ENCODE measurements at places on chromosomes 1 and 21.

GRCh38 chr1:72186733-72187307 lies 95.5 kb downstream of the NEGR1 start:
- no peak for DNase-seq

- no peak for DNase-seq
Observed at GRCh38 chr1:24384251-24385090, 29.1 kb downstream of the STPG1 start.

- no peak for DNase-seq
Observed at GRCh38 chr1:5911157-5911556, 81.1 kb downstream of the NPHP4 start.

DNA sequence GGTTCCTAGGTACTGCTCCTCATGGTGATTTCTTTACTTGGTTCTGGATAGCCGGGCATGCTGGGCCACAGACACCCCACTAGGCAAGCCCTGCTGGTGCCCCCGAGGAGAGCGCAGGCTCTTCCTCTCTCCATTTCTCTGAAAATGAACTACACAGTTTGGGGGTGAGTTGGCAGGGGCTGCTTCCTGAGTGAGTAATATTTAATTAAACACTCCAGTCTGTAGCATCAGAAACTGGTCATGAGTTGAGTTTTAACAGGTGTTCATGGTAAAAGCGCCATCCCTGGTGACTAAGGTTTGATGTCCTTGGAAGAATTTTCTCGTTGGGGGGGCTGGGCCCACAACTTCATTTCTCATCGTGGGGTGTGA lies 1.7 kb downstream of the SPSB1 start:
- DNase-seq = peak; percentile 41

DNA sequence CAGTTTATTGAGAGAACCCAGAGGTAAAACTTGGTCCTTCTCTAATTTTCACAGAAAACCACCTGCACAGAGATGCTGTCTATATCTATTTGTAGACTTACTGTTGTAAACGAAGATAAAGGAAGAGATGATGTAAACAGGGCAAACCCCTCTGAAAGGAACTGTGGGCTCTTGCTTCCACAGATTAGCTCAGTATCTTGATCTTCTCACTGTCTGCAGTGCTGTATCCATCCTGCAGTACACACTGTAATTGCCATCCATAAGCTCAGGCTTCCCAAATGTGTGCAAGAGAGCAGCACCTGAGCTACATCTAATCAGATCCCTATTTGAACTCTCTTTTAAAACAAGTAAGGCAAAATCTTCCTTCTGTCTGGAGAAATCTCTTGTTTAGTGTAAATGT lies 16.6 kb upstream of the RWDD3 start:
- DNase-seq = no peak

DNA sequence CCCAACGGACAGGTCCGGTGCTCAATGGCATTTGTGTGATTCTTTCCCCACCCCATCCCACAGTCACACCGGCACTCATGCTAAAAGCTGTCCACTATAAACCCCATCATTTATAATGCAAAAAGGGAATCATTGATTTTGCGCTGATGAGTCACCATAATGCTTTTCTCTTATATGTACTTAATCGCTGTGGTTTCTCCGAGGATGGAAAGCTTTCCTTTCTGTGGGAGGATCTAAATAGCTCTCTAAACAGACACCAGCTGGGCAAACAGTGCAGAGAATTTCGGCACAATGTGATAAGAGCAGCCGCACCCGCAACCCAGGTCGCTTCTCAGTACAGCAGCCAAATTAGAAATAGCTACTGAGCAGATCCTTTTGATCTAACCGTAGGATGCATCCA lies 85.6 kb downstream of the SETD4 start:
- peak; percentile 38 for DNase-seq

DNA sequence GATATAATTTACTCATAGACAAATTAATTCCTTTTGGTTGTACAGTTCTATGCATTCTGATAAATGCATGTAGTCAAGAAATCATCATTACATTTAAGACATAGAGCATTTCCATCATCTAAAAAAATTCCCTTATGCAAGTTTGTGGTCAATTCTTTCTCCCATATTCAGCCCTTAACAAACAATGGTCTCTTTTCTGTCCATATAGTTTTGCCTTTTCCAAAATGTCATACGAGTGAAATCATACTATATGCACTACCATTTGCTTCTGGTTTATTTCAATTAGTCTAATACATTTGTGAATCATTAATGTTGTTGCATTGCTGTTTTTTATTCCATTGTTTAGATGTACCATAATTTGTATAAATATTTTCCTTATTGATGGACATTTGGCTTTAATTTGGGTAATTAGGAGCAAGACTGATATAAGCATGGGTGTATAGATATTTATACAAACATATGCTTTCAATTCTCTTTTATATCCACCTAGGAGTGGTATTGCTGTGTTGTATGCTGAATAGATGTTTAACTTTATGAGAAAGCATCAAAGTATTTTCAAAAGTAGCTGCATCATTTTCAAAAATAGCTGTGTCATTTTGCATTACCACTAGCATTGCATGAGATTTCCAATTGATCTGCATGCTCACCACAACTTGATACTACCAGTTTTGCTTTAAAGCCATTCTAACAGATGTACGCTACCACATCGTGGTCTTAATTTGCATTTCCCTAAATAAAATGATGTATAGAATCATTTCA lies 397.0 kb upstream of the ADAMTS5 start:
- no peak for DNase-seq

- DNase-seq = no peak
Observed at GRCh38 chr1:221429264-221429663, 312.6 kb downstream of the DUSP10 start.

- peak; percentile 58 for DNase-seq
Observed at GRCh38 chr1:229230893-229231753, 39.8 kb upstream of the RAB4A start.

DNA sequence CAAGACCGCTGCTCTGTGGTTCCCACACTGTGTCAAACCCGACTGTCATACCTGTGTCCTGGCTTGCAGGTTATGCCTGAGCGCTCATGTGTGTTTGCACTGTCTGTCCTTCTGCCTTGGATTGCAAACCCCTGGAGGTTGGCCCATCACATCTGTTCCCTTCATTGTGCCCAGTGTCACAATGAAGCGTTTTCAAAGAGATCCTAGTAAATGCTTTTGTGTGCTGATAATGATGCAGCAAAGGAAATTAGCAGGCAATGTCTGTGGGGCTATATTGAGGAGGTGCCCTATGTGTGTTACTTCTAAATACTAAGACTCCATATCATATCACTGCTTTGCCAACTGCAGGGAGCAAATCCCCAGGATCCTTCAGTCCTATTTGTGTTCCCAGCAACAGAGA lies 424.4 kb upstream of the NFIA start:
- no peak for DNase-seq

GRCh38 chr1:233907151-233907550 lies 2.7 kb downstream of the SLC35F3 start:
- DNase-seq = no peak

GRCh38 chr21:24636696-24637095 lies 970.6 kb downstream of the MRPL39 start:
- no peak for DNase-seq

DNA sequence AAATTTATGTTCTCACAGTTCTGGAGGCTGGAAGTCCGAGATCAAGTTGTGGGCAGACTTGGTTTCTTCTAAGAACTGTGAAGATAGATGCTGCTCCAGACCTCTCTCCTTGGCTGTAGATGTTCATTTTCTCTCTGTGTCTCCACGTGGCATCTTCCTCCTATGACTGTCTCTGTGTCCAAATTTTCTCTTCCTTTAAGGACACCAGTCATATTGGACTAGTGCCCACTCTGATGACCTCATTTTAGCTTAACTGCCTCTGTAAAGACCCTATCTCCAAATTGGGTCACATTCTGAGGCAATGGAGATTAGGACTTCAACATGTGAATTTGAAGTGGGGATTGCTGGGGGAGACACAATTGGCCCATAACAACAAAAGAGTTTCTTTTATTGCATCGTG lies 125.3 kb upstream of the ETS2 start:
- no peak for DNase-seq

DNA sequence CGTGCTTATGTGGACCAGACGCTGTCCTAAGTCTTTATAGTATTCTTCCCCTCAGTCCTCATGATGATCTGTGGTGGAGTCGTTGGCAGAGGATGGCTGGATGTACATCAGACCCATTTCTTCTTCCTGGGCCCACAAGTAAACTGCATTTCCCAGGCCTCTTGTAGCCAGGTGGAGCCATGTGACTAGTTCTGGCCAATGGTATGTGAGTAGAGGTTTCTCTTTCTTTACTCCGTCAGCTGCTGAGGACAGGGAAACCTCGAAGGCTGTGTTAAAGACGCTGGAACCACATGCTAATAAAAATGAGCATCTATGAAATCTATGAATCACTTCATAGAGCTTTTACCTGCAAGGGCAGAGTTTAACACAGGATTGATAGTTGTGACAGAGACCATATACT lies 18.7 kb upstream of the ZNF362 start:
- DNase-seq = no peak
